Stimulated activated CD8-positive, alpha-beta memory T cell treated with anti-CD3 and anti-CD28 coated beads, Interleukin-7, amount 100 ng/mL, for 1 hour (primary cell): ENCODE measurements at places on chromosomes 4 and X.

- no peak for DNase-seq
Measured at GRCh38 chr4:78024576-78025091, 32.5 kb upstream of the FRAS1 start.

DNA sequence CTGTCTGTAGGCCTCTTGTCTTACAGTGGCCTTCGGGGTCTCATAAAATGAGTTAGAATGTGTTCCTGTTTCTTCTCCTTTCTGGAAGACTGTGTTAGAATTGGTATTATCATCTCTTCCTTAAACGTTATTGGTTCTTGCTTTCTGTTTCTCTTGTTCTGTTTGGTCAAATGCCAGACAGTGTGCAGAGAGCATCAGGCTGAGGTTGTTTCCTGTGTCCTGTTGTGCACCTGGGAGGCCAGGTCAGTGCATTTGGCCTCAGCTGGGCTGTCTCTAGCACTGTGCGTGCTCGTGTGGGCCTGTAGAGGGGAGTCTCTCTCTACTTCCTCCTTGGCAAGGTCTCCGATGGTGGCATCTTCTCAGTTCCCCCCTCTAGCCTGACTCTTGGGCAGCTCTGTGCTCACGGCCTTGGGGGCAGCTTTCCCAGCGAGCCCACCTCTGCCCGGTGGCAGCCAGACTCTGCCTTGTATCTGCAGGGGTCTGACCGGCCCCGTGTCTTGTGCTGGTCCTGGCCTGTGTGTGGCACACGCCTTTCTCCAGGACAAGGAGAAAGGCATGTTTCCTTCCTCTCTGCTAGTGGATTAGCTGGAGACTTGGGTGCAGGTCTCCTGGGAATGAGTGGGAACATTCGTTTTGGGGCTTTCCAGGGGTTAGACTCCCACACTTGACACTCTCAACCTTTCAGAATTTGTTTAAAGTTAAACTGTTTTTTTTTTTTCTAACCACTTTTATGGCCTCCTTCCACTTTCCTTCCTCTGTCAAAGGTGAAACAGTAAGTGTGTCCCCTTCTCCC lies 62.3 kb downstream of the FAM193A start:
- DNase-seq, result no peak

- DNase-seq, result no peak
Measured at GRCh38 chrX:154751203-154751668, 359 bp upstream of the GAB3 start.

- no peak for DNase-seq
Measured at GRCh38 chrX:120625371-120625770, 4.5 kb downstream of the C1GALT1C1 start.

GRCh38 chr4:182845618-182846017 lies 71.6 kb downstream of the DCTD start:
- DNase-seq, result no peak
